Smooth muscle cell of bladder (primary cell): ENCODE measurements at places on chromosomes 1 and 21. TPM values are rescaled to one million over a fixed set of nuclear protein-coding genes. Genes with fewer than 3 reads are reported as not detected.

The CROCC gene
- total RNA-seq = 15.8 and 25.1 TPM in 2 replicates

The DMRTA2 gene
- 0.09 and 0.14 TPM in 2 replicates for total RNA-seq

The SLC9C2 gene
- not detected in 2 replicates for total RNA-seq

The RNU1-3 gene
- total RNA-seq = 3,030 and 4,050 TPM in 2 replicates
